ENCODE measurements at places on chromosomes 2 and 18.

DNA sequence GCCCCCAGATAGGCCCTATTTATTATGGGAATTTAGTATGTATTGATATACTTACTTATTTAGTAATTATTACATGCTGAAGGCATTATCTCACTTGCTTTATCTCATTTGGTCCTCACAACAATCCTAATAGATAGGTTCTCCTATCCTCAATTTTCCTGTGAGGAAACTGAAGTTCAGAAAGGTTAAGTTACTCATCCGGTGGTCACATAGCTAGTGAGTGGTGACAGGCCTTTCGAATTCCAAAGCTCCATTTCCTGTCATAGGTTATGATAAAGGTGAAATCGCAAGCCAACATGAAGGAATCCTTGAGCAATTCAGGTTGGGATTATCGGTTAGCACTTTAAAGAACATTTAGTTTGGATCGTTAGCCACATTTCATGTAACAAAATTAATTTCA, 33.3 kb downstream of the NAB1 start:
- no peak for DNase-seq

DNA sequence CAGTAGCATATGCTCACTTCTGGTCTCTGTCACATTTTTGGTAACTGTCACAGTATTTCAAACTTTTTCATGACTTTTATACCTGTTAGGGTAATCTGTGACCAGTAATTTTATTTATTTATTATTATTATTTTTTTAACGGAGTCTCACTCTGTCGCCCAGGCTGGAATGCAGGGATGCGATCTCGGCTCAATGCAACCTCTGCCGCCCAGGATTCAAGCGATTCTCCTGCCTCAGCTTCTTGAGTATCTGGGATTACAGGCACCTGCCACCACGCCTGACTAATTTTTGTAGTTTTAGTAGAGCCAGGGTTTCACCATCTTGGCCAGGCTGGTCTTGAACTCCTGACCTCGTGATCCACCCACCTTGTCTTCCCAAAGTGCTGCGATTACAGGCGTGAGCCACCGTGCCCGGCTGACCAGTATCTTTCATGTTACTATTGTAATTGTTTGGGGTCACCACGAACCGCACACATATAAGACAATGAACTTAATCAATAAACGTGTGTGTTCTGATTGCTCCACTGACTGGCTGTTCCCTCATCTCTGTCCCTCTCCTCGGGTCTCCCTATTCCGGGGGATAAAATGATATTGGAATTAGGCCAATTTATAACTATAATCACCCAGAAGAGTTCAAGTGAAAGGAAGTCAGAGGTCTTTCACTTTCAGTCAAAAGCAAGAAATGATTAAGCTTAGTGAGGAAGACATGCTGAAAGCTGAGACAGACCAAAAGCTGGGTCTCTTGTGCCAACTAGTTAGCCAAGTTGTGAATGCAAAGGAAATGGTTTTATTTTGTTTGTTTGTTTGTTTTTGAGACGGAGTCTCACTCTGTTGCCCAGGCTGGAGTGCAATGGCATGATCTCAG, 22.9 kb downstream of the TGIF1 start:
- DNase-seq = no peak

GRCh38 chr18:74418023-74418422, 39.1 kb downstream of the DIPK1C start:
- DNase-seq = no peak

GRCh38 chr2:47257946-47258348, 102.8 kb upstream of the STPG4 start:
- no peak for DNase-seq
